ENCODE measurements at places on chromosomes 6 and 20.

- DNase-seq = no peak
These were observed 135.9 kb downstream of the OLIG3 start for GRCh38 chr6:137358273-137358672.

- no peak for DNase-seq
These were observed 104.6 kb downstream of the EPB41L2 start for GRCh38 chr6:130958468-130958867.

DNA sequence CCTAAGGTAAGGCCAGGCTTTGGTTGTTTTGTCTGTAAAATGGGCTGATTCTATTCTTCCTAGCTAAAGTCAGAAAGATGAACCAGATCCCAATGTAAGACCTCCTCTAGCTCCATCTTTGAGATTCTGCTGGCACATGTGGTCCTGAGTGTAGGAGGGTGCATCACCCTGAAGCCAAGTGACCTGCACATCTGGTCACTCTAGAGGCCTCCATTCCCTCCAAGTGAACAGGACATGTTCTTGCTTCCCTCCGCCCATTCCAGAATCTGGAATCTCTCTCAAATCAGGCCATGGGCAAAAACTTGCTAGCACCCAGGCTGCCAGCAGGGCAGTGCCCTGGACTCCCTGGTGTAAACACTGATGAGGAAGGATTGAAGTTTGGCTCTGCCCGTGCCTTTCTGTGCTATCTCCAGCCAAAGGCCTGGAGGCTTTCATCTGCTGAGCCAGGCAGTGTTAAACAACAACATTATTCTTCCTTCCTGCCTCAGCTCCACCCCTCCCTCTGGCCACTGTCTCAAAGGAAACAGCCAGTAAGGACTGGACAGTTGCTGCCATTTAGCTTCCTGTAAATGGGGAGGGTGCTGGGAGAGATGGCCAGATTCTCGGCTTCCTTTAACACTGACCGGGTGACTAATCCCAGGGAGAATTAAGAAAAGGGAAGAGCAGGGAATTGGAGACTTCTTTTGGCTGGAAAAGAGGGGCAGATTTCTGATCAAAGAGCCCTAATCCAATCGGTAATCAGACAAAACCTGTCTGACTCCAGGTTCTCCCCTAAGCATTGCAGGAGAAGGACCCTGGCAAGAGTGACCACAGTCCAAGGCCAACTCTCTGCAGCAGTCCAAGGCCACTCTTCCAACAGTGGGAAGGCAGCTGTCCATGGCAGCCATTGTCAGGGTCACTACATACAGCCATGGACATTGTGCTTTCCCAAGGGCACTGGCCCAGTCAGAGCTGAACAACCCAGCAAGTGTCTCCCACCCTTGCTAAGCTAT, 19.5 kb upstream of the ADGRF1 start:
- no peak for DNase-seq

- no peak for DNase-seq
These were observed 71.9 kb downstream of the OPN5 start for GRCh38 chr6:47853766-47854165.

DNA sequence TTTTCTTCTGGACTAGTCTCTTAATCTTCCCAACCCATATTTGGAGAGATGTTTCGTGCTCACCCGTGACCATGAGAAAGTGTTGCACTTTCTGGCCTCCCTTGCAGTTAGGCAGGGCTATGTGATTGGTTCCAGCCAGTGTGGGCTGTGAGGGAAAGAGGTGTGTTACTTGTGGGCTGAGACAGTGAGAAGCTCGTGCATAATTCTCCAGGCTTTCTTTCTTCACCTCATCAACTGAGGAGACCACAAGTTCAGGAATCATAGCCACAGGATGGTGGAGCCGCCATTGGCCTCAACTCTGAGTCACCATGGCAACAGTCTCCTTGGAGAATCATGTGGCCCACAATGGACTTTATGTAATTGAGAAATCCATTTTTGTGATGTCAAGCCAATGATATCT, 57.5 kb upstream of the FUCA2 start:
- no peak for DNase-seq

- no peak for DNase-seq
These were observed 3.1 kb downstream of the HS3ST5 start for GRCh38 chr6:114339706-114340105.

- no peak for DNase-seq
These were observed 56.4 kb downstream of the SLC35A1 start for GRCh38 chr6:87529221-87529620.

GRCh38 chr6:150079604-150080003, 10.7 kb upstream of the ULBP3 start:
- peak; percentile 29 for DNase-seq

- no peak for DNase-seq
These were observed 47.3 kb downstream of the SLC35D3 start for GRCh38 chr6:136969433-136969832.

DNA sequence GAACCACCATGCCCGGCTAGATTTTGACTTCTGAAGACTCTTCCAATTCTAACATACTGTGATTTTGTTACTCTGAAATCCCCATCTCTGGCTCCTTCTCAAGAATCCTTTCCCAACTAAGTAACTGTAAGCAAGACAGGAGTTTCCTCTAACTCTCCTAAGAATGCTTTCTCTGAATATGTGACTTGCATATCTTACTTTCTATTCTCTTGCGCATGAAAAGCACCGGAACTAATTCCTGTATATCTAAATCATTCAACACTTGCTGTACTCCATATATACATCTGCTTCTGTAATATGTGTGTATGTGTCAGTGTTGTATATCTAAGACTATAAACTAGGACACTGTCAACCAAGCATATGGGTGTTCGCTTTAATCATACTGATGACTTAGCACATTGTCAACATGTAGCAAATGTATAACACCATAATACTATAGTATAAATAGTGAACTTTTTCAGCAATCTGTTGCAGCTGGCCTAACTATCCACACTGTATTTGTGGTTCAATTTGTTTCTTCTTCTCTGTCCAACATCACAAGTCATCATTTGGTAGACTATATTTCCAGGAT, 108.1 kb upstream of the PRDM1 start:
- DNase-seq = no peak

DNA sequence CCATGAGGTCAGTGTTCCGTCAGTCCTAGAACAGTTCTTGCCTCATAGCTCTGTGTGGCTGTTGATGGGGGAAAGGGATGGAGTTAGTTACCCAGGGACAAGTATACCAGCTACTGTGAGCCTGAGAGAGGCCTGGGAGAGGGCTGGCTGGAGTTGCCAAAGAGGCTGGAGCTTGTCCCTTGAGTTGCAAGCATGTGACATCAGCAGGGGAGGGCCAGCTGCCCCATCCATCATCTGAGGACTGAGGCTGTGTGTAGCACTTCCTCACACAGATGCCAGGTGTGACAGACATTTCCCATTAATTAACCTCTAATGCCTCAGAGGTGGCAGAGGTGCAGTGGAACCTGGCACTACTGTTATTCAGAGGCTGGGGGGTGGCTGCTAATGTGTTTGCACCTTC, 131.6 kb downstream of the PHACTR3 start:
- DNase-seq = no peak

DNA sequence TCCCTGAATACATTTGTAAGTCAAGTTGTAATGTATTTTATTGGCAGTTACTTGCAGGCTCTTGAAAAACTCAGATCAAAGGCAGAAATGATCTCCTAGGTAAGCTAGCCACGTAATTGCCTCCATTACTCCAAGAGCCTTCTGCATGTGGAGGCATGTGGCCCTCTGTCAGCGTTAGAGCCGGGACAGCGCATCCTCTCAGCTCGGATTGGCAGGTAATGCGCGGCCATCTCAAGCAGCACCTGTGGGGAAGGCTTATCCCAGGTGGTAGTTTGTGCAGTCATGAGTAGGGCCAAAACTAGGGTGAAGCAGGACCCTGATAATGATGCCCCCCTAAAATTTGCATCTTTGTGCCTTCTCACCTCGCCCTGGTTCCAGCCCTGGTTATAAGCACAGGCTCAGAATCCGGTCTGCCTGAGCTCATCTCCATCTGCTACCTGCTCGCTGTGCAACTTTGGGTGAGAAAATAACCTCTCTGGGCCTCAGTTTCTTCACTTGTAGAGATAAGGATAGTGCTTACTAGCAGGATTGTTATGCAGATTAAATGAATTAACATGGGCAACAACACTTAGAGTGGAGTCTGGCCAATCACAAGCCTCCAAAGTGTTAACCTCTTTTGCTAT, 157.5 kb upstream of the PMEPA1 start:
- no peak for DNase-seq

- DNase-seq = peak; percentile 81
These were observed 82.2 kb downstream of the TRERF1 start for GRCh38 chr6:42369568-42369967.

GRCh38 chr20:20668639-20669038, 43.8 kb downstream of the RALGAPA2 start:
- no peak for DNase-seq

DNA sequence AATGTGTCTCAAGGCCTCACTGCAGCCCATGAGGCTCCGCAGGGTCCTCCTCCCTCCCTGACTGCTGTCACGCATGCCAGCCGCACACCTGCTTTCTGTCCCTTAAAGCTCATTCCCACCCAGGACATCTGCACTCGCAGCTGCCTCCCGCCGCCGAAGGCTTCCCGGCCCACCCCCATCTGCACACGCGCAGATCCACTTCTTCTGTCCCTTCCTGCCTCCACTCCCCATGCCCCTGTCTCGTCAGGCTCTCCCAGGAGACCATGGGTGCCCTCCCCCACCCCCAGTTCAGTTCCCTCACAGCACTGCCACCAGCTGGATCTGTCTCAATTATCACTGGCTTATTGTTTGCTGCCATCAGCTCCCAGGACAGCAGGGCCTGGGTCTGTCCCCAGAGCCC, 63.0 kb downstream of the RIPOR3 start:
- DNase-seq = no peak

DNA sequence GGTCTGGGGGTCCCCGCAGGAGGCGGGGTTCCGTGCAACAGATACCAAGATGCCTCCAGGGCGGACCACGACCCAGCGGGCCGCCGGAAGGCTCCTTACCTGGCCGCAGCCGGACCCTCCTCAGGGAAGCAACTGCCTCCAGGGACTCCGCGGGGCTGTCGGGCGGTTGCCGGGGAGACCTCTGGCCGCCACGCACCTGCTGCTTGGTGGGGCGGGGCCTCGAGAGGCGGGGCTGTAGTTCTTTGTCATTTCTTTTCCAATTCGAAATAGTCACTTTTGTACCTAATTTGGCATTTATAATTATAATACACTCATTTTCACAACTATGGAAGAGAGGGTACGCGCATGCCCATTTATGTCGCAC, 647 bp downstream of the AK9 start:
- DNase-seq = peak; percentile 54

DNA sequence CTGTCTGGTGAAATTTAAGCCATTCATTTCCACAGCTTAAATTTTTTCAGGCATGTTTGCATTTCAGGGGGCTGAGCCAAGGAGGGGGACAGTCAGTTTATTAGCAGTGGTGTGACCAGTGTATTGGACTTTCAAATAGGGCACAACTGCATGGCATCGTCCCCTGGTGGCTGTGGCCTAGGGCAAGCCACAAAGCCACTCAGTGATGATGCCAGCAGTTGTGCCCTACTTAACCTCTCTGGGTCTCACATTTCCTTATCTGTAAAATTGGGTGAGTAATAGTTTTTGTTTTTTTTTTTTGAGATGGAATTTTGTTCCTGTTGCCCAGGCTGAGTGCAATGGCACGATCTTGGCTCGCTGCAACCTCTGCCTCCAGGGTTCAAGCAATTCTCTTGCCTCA, 48.0 kb downstream of the CDC5L start:
- DNase-seq = no peak

- DNase-seq = no peak
These were observed 43.7 kb downstream of the CDH22 start for GRCh38 chr20:46264391-46265266.

- DNase-seq = no peak
These were observed 139.8 kb downstream of the ADGRB3 start for GRCh38 chr6:68774843-68775242.

DNA sequence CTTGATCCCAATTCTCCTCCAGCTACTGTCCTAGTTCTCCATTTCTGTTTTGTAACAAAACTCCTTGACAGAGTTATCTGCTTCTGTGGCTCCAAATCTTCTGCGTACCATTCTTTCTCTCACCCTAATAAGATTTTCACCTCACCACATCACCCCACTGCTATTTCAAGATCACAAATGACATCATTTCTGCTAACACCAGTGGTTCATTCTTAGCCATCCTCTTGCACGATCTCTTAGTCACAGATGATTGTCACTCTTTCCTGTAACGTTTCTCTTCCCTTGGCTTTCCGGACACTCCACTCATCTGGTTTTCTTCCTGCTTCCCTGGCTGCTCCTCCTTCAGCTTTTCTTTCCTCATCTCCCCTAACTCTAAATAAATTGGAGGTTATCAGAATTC, 56.8 kb upstream of the FABP7 start:
- no peak for DNase-seq

GRCh38 chr20:12166053-12166717, 248.5 kb downstream of the BTBD3 start:
- no peak for DNase-seq

DNA sequence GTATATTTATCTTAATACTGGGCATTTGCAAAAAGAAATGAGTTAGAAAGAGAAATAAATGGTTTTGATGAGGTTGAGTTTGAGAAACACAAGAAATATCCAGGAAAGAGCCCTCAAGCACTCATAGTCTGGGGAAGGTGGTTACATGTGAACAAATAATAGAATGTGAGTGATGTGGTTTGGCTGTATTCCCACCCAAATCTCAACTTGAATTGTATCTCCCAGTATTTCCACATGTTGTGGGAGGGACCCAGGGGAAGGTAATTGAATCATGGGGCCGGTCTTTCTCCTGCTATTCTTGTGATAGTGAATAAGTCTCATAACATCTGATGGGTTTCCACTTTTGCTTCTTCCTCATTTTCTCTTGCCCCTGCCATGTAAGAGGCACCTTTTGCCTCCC, 334.1 kb downstream of the COL12A1 start:
- DNase-seq = no peak

- peak; percentile 57 for DNase-seq
These were observed 2.7 kb downstream of the ITCH start for GRCh38 chr20:34365765-34366213.

GRCh38 chr20:56259948-56260347, 11.4 kb downstream of the MC3R start:
- DNase-seq = no peak

- DNase-seq = no peak
These were observed 43.8 kb downstream of the FUT9 start for GRCh38 chr6:96059586-96059985.

GRCh38 chr6:44538807-44539201, 151.3 kb downstream of the CDC5L start:
- no peak for DNase-seq

- no peak for DNase-seq
These were observed 14.5 kb downstream of the TFAP2A start for GRCh38 chr6:10400330-10400729.
